ENCODE measurements at places on chromosomes 1 and 21. TPM values are rescaled to one million over a fixed set of nuclear protein-coding genes. Genes with fewer than 3 reads are reported as not detected.
A peak's percentile ranks its signal among the peaks of the same experiment; 100 is the strongest.

DNA sequence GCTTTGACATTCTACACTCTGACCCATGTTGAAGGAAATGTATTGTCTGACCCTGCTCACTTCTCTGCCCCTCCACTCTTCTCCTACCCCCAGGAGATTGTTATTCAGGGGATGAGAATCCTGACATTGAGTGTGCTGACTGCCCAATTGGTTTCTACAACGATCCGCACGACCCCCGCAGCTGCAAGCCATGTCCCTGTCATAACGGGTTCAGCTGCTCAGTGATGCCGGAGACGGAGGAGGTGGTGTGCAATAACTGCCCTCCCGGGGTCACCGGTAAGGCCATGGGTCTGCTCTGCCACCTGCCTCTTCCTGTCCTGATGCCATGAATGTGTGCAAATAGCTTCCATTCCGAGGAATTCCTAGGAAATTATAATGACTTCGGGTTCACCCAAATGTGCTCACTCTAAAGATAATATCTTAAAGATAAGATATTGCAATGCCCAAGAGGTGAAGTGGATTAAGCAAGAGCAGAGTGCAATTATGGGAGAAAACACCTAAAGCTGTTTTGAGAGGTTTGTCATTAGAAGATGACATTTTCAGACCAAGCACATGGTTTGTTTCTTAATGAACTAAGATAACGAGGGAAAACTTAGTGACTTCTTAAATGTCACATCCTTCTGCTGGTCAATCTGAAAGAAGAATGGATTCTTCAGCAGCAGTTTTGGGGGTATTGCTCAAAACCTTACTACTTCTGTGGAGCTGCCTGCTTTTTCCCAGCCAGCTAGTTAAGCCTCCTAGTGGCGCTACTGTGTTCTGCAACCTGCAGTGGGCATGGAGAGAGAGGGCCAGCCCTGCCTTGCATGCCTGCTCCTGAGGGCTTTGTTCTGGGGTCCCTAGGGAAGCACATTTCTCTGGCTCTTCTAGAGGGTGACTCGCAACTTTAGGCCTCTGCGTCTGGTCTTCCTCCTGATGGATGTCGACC lies 41.6 kb downstream of the LAMC2 start:
- H3K4me3 ChIP-seq = no peak overlapping the region
- H3K27me3 ChIP-seq = peaks cover 8% of the 10 kb centered on the region
- H3K4me1 ChIP-seq = peaks cover 15% of the 10 kb centered on the region
- H3K36me3 ChIP-seq = no peaks in the 10 kb centered on the region
- H3K27ac ChIP-seq = no peak overlapping the region

- H3K27ac ChIP-seq = no peak overlapping the region
- no peaks in the 10 kb centered on the region for H3K27me3 ChIP-seq
- no peaks in the 10 kb centered on the region for H3K36me3 ChIP-seq
- no peaks in the 10 kb centered on the region for H3K4me1 ChIP-seq
These were observed 117.5 kb upstream of the APP start for GRCh38 chr21:26288026-26288425.

DNA sequence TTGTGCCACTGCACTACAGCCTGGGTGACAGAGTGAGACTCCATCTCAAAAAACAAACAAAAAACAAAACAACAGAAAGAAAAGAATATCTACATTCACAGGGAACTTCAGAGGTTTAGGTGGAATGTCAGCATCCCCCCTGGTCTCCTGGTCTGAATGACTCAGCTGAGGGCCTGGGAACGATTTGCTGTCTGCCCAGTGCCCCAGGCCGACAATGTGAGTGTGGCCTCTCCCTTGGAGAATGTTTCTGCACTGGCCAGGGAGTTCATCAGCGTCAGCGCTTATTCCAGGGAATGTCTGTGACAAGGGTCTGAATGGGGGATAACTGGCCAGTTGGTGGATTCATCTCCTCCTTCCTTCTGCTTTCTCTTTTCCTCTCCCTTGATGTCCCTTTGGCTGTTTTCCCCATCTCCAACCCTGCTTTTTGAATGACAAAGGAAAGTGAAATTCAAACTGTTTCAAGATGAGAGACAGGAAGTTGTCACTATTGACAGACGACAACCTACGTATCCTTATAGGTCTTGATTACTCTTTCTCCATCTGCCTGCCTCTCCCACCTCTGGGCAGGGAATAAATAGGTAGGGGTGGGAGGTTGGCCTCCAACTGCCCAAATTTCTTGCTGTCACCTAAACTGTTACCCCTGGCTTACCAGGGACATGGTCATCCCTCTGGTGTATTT lies 213.1 kb downstream of the HHAT start:
- DNase-seq = no peak
- peaks cover 1% of the 10 kb centered on the region for H3K4me1 ChIP-seq
- no peaks in the 10 kb centered on the region for H3K36me3 ChIP-seq
- H3K27me3 ChIP-seq = no peaks in the 10 kb centered on the region
- no peak overlapping the region for H3K4me3 ChIP-seq
- no peak overlapping the region for H3K27ac ChIP-seq

- DNase-seq = no peak
- H3K27me3 ChIP-seq = no peaks in the 10 kb centered on the region
- H3K36me3 ChIP-seq = no peaks in the 10 kb centered on the region
- no peak overlapping the region for H3K27ac ChIP-seq
- no peak overlapping the region for H3K4me3 ChIP-seq
- no peaks in the 10 kb centered on the region for H3K4me1 ChIP-seq
These were observed 24.2 kb downstream of the OSBPL9 start for GRCh38 chr1:51641096-51641495.

DNA sequence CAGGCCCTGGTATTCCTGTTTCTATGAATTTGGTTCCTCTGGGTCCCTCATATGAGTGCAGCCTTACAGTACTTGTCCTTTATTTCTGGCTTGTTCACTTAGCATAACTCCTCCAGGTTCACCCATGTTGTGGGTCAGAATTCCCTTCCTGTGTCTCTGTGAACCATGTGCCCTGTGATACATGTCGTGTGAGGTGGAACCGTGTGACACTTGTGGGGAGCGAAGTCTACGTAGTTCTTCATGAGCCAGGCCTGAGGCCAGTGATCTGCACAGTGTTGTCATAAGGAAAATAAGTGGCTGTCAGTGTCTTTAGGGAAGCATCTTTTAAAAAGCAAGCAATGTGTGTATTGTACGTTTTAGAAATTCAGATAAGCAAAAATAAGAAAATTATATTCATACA lies 122.8 kb downstream of the GALNT2 start:
- H3K27me3 ChIP-seq = no peaks in the 10 kb centered on the region
- peaks cover 33% of the 10 kb centered on the region for H3K4me1 ChIP-seq
- no peak overlapping the region for H3K27ac ChIP-seq

- H3K4me3 ChIP-seq = no peak overlapping the region
- no peaks in the 10 kb centered on the region for H3K27me3 ChIP-seq
- H3K27ac ChIP-seq = no peak overlapping the region
- DNase-seq = no peak
- H3K4me1 ChIP-seq = peaks cover 39% of the 10 kb centered on the region
These were observed 7.0 kb upstream of the GBP6 start for GRCh38 chr1:89356658-89357400.

- H3K27me3 ChIP-seq = peaks cover 75% of the 10 kb centered on the region
- peak; percentile 58 for DNase-seq
- peaks cover 24% of the 10 kb centered on the region for H3K4me1 ChIP-seq
- H3K27ac ChIP-seq = peak within 1 kb of the TSS; percentile 5
- H3K4me3 ChIP-seq = peak within 1 kb of the TSS; percentile 65
- peaks cover 4% of the 10 kb centered on the region for H3K36me3 ChIP-seq
These were observed at the start of gene RIPK4 for GRCh38 chr21:41766883-41767605. Gene RIPK4 (minus strand): TSS chr21:41767052. CDS start chr21:41767041, 11 bp downstream.

DNA sequence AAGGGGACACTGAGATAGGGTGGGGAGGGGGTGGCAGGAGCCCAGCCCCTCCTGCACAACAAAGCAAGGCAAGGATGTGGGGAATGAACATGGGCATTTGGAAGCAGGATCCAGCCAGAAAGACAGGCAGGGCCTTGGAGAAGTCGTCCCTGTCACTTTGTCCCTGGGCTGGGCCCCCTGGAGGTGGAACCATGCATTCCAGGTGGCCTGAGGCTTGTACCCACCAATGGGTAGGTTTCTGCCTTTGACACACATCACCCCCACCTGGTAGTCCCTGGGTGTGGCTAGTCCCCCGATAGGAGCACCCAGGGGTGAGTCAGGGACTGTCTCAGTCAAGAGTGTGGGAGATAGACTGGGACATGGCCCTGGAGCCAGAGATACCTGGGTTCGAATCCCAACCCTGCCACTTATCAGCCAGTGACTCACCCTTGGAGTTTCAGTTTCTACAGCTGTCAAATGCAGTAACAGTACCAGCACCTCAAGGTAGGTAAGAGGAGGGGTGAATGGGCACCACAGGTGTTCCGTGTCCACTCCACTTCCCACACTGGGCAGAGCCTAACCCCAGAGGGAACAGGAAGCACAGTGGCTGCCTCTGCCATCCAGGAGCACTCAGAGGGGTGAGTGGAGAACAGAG lies 10.0 kb downstream of the PLA2G2D start:
- no peaks in the 10 kb centered on the region for H3K36me3 ChIP-seq
- H3K27ac ChIP-seq = no peak overlapping the region
- no peak overlapping the region for H3K4me3 ChIP-seq
- peaks cover 2% of the 10 kb centered on the region for H3K27me3 ChIP-seq
- H3K4me1 ChIP-seq = no peaks in the 10 kb centered on the region

DNA sequence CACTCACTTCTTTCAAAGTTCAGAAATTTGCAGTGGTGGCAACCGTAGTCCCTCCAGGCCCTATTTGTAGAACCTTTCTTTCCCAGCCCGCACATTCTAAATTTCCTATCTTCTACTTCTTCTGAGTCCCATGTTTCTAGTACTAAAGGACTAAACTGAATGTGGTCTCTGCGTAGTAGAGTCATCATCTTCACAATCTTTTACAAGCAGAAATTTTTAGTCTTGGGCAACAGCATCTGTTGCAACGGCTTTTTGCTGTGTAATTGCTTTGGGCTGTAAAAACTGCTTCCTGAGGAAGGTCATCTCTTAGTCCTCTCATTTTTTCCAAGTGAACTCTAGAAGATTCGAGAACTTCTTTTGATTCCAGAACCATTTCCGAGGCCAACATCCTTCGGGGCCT lies 23.9 kb downstream of the VAV3 start:
- no peak for DNase-seq
- no peaks in the 10 kb centered on the region for H3K36me3 ChIP-seq
- H3K4me1 ChIP-seq = peaks cover 15% of the 10 kb centered on the region
- no peak overlapping the region for H3K27ac ChIP-seq

GRCh38 chr1:17531682-17532487 lies 7.6 kb upstream of the ARHGEF10L start:
- no peak for DNase-seq
- no peak overlapping the region for H3K27ac ChIP-seq
- H3K4me3 ChIP-seq = no peak overlapping the region
- peaks cover 7% of the 10 kb centered on the region for H3K27me3 ChIP-seq
- no peaks in the 10 kb centered on the region for H3K36me3 ChIP-seq
- H3K4me1 ChIP-seq = no peaks in the 10 kb centered on the region

NR1I3 gene
- not detected for total RNA-seq

GNAT2 gene
- total RNA-seq = not detected

LENEP gene
- total RNA-seq = 0.35 TPM

SPAG17 gene
- not detected for total RNA-seq

CLCA1 gene
- total RNA-seq = not detected

OPRD1 gene
- total RNA-seq = not detected
